ENCODE measurements at places on chromosomes 11 and 22.

- DNase-seq, result no peak
Measured at GRCh38 chr11:103863497-103863896, 172.9 kb upstream of the DDI1 start.

GRCh38 chr11:64107303-64107702 lies 58.6 kb downstream of the MACROD1 start:
- no peak for DNase-seq

GRCh38 chr22:50677493-50678217 lies 5.0 kb downstream of the SHANK3 start:
- peak; percentile 1 for DNase-seq

DNA sequence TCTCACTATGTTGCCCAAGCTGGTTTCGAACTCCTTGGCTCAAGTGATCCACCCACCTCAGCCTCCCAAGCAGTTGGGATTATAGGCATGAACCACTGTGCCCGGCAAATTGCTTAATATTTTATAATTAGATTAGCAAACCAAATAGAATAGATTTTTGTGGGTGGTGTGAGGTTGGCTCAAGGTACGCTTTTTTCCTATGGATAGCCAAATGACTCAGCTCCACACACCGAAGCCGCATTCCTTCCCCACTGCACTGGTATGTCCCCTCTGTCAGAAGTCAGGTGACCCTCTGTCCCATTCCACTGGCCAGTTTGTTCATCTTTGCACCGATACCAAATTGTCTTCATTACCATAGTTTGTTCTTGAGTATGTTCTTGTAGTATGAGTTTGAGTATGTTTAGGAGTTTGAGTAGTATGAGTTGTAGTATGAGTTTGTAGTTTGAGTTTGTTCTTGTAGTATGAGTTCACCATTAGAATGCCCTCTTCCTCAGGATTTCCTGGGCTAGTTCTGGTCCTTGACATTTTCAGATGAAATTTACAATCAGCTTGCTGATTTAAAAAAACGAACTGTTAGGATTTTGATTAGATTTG lies 19.4 kb downstream of the SUSD2 start:
- no peak for DNase-seq

- no peak for DNase-seq
Measured at GRCh38 chr11:33723238-33723881, 12.9 kb downstream of the CD59 start.

GRCh38 chr11:96337541-96338431 lies 5.2 kb downstream of the MAML2 start:
- peak; percentile 65 for DNase-seq

DNA sequence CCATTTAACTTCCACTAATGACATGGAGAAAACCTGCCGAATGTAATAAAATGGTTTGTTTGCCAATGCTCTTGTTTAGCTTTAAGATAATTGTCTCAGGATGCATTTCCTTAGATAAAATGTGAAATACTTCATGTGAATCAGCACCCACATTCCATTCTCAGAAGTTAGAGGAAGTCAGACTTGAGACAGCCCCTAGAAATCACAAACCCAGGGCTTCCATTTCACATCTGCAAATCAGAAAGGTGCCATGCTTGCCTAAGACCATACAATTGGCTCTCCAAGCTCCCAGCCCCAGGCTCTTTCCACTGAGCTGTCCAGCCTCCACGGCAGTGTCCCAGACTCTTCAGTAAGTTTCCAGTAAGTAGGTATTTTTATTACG lies 35.6 kb upstream of the ADORA2A start:
- no peak for DNase-seq
